ENCODE measurements at places on chromosomes 3 and 15.

- no peak for DNase-seq
Measured at GRCh38 chr15:57432141-57432741, 55.9 kb downstream of the CGNL1 start.

DNA sequence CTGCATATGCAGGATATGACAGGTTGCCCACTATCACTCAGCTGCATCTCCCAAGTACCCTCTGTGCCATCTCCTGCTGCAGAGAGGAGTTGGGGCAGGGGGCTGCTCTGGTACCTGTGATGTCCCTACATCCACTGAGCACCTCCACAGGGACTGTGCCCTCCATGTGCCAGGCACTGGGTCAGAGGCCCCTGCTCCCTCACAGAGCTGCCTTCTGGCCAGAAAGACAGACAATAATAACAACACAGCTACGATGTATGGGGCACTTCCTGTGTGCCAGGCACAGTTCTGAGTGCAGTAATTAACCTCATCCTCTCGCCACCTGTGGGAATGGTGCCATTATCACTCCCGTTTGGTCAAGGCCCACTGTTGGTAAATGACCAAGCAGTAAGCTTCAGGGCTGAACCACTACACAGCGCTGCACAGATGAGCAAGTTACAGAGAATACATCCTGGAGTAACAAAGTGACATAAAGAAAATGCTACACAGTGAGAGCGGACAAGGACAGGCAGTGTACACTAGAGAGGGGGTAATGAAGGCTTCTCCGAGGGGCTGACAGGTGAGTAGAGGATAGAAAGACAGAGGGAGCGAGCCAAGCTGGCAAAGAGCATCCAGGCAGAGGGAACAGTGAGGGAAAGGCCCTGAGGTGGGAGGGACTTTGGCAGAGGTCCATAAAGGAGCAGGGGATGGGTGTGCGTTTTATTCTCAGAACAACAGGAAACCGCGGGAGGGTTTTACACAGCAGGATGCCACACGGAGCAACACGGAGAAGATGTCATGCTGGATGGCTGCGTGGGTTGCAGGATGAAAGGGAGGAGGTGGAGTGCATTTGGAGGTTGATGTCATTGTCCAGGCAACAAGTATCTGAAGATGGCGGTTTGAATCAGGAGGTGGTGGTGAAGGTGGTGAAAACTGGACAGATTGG lies 13.6 kb downstream of the WNT7A start:
- no peak for DNase-seq

DNA sequence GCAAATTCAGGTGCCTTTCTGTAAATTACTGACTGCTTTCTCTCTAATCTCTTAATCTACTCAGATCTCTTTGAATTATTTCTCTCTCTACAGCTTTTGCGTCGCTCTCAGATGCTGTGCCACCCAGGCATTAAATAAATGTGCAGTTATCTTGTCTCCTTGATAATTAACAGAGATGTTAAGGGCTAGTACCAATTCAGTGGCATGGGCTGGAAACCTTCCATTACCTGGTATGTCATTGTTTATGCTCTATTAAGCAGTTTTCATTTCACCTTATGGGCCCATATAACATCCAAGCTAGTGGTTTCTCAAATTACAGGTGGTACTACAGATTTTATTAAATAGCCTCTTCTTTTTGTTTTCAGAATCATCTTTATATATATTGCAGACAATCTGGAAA lies 66.0 kb downstream of the PEX5L start:
- DNase-seq = no peak

DNA sequence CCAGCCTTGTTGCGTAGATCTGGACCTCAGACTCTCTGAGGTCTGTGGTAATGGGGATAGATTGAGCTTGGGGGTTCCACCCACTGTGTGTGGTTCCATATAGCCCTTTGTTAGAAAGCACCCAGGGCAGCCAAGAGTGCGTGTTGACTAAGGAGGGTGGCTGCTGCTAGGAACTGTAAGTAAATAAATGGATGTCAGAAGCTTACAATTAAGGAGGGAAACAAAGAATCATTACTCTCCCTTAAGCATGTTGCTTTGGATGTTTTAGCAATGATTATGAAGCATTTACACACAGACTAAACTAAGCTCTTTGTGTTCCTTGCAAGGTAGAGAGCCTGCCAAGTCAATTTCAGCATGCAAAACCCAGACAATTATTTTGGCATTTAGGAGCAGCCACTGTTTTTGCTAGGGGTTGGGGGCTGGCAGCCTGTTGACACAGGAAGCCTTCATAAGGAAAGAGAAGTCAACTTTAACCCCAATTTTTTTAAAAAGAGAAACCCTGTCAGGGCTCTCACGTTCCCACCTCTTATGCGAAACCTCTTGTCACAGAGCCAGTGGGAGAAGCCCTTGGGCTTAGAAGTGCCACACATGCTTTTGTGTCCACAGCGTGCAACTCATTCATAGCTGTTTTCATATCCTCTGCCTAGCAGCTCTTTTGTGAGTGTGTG lies 127.8 kb downstream of the CMSS1 start:
- DNase-seq = no peak

GRCh38 chr3:11272906-11273574 lies 843 bp downstream of the ATG7 start:
- peak; percentile 11 for DNase-seq

- no peak for DNase-seq
Measured at GRCh38 chr15:64687688-64688087, 87.7 kb downstream of the RBPMS2 start.

- no peak for DNase-seq
Measured at GRCh38 chr15:83992324-83993031, 243.1 kb upstream of the GOLGA6L4 start.

GRCh38 chr3:150081084-150081483 lies 110.4 kb upstream of the PFN2 start:
- no peak for DNase-seq

DNA sequence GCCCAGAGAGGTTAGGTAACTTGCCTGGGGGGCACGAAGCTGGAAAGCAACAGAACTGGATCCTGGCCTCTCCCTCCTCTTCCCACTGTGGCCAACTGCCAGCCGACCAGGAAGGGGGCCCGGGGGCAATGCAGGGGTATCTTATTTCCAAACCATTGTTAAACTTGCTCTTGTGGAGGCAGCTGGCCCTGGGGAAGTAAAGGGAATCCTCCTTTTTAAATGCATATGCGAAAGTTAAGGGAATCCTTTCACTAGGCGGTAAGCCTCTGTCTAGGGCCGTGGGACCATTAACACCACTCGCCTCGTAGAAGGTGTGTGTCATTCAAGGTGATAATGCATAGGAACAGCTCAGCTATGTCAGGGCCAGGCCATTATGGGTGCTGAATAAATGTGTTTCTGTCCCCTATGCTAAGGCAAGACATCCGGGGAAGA lies 68.6 kb downstream of the ST6GAL1 start:
- DNase-seq = no peak

DNA sequence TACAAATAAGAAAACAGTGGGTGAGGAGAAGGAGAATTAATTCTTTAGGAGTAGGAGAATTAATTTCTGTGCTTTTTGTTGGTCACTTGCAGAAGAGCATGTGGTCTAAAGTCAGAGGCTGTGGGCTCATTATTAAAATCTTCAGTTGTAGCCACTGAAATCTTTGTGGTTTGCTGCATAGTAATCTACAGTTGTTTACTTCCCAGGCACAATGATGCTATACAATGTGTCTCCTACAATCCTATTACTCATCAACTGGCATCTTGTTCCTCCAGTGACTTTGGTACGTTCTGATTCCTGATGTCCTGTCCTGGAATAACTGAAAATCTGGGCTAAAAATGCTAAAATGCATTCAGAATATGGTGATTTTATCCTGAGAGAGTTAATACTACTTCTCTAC lies 21.0 kb downstream of the IFT122 start:
- no peak for DNase-seq
